ENCODE measurements at places on chromosomes 12 and 14. TPM values are rescaled to one million over a fixed set of nuclear protein-coding genes. Genes with fewer than 3 reads are reported as not detected.

DHRS2 gene
- total RNA-seq: 0.77 TPM

FUT8 gene
- total RNA-seq: 71.4 TPM

KIF5A gene
- total RNA-seq: 30.1 TPM

CEP170B gene
- total RNA-seq: 16.4 TPM

CAPS2 gene
- total RNA-seq: 31.2 TPM

NR1H4 gene
- total RNA-seq: 0.66 TPM
